ENCODE measurements at places on chromosomes 3 and 15.

GRCh38 chr3:128879991-128880390, 571 bp downstream of the ACAD9 start:
- DNase-seq, result peak; percentile 12

DNA sequence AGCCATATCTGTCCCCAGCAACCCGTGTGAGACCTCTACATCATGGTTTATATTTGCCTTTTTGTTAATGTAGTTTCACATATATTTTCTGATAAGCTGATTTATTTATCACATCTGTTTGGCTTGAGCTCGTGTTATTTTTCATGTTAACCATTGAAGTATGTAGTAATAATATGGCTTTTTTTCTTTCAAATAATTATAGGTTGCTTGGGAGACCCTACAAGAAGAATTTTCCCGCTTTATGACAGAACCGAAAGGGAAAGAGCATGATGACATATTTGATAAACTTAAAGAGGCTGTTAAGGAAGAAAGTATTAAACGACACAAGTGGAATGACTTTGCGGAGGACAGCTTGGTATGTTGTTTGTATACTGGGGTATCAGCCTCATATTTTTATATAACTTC, 63.9 kb downstream of the OPA1 start:
- no peak for DNase-seq

GRCh38 chr3:81040107-81040506, 721.3 kb downstream of the GBE1 start:
- DNase-seq, result no peak

GRCh38 chr15:38623744-38624143, 59.1 kb upstream of the RASGRP1 start:
- DNase-seq, result no peak

GRCh38 chr15:99423186-99424130, 142.3 kb upstream of the MEF2A start:
- no peak for DNase-seq

GRCh38 chr15:74432968-74433591, 678 bp downstream of the SEMA7A start:
- DNase-seq, result no peak

DNA sequence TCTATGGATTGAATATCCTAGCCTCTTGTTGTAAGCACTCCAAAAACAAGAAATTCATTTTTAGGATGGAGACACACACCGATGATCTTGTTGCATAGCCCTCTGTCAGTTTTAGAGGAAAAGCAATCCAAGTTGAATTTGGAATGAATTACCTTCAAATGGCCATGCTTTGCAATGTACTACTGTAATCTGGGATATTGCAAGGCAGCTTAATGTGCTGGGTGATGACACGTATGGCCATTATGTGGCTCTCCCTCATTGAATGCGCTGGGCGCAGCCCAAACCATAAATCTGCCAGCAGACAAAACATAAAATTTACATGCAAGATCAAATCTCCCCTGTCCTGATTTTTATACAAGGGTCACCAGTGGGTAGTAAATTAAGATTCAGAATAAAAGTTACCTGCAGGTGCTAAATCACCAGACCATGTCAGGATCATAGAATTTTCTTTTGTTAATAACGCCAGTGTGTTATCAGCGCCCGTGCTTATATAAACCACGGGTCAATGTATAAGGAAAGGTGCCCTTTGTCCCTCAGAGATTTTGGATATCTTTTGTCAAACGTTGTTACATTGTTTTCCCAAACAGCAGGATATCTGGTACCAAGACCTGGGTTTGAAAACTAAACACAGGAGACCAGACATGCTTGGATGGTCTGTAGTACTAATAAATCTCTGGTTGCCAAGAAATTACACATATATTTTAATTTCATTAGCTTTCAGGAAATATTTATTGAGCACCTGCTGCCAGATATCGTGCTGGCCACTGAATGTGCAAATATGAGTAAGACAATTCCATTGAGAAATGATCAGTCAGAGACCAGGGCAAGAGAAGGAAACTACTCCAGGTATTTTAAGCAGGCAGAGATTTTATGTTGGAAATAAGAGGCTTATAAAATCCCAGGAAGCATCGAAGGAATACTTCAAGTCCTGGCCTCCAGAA, 237.1 kb downstream of the EBLN2 start:
- no peak for DNase-seq
